ENCODE measurements at places on chromosomes 3 and 15.

GRCh38 chr3:72177075-72178050, 392.4 kb upstream of the PROK2 start:
- DNase-seq: no peak

GRCh38 chr3:46242120-46242519, at the start of gene CCR3:
CCR3 (plus strand) TSS chr3:46242460; CDS start chr3:46265159, 22,699 bp downstream.
- DNase-seq: no peak

DNA sequence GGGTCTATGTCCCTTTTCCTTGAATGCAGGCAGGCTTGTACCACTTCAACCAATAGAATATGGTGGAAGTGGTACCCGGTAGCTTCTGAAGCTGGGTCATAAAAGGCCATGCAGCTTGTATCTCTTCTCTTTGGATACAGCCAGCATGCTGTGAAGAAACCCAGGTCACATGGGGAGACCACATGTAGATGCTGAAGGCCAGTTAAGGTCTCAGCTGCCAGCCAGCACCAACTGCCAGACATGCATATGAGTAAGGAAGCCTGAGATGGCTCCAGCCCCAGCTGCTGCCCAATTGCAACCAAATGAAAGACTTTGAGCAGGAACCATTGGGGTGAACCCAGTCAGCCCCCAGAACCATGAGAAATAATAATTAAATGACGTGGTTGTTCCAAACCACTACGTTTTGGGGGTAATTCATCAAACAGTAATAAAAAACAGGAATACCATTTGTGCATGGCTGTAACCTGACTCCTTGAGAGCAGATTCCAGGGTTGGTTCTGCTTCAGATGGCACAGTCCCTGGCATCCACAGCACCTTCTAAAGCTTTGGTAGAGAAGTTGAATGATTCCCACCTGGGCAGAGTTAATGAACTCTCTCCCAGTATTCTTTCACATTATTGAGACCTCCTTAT, 3.8 kb downstream of the RBP2 start:
- no peak for DNase-seq

- no peak for DNase-seq
Measured at GRCh38 chr3:132561003-132561402, 36.1 kb upstream of the ACKR4 start.

- no peak for DNase-seq
Measured at GRCh38 chr3:126932188-126932931, 50.6 kb upstream of the PLXNA1 start.

- DNase-seq: no peak
Measured at GRCh38 chr15:67947254-67948039, 106.7 kb upstream of the PIAS1 start.

DNA sequence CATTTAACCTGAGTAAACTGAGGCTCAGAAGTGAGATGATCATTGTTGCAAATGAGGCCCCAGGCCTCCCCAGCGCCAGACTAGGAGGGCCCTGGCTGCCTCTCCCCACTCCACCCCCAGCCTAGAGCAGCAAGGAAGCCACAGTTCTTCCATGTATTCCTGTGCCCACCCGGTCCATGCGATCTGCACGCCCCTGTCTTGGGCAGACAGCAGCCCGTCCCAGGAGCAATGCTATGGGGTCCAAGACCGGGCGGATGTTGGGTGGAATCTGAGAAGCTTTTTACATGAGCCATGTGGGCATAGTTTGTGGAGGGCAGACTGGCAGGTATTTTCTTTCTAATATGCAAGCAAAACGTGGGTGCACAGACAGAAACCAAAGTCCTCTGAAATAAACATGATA, 15.1 kb downstream of the SH2D7 start:
- no peak for DNase-seq

GRCh38 chr15:80199366-80199765, 46.6 kb downstream of the FAH start:
- no peak for DNase-seq

GRCh38 chr3:72068621-72069020, 283.7 kb upstream of the PROK2 start:
- no peak for DNase-seq

DNA sequence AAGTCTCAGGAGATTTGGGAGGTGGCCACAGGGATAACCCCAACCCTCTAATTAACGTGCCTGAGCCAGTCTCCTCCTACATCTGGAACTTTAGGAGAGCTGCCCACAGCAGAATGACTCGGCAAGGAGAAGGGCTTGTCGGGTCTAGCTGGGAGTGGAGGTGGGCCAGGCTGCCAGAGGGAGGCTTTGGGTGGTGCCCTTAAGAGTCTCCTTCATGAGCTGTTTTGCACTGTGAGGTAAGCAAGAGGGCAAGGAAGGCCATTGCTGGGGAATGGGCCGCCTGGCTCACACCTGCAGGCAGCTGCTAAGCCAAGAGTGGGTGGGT, 3.6 kb upstream of the TNK2 start:
- DNase-seq: no peak

DNA sequence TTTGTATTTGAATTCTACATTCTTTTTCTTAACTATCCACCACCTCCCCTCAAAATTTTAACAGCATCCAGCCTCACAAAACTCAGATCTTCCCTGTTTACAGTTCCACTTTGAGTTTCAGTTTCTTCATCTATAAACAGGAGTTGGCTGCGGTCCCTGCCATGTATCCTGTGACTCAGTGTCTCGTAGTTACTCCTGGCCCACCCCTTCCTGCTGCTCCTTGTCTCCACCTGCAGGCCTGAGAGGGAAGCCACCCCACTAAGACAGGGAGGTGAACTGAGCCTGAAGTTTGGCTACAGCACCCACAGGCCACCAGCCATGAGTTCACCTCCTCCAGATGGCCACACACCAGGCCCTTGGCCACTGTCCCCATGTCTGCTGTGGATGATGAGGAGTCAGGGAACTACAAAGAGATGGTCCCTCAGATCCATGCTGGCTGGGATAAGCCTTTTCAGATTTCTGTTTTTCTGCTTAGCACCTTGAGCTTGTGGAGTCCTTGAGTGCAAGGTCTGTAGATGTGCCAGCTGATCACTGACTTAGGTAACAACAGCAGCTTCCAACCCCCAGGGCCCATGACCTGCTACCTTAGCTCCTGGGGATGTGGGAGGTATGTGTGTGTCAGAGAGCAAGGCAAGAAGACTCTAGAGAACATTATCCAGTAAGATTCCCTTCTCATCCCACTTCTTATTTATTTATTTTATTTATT, 37.5 kb downstream of the CD86 start:
- no peak for DNase-seq

DNA sequence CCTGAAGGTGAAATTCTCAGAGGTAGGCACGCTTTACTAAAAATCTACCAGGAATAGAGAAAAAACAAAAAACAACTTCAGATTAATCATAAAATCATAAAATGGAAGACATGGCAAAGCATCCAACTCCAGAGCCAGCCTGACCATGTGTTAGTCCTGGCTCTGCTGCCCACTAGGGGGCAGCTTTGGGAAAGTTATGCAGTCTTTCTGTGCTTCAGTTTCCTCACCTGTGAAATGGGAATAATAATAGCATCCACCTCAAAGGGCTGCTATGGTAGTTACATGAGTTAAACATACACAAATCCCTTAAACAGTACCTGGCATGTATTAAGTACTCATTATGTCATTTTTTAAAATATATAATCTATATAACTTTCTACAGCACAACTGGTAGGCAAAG, 52.3 kb downstream of the WNT5A start:
- DNase-seq: no peak

DNA sequence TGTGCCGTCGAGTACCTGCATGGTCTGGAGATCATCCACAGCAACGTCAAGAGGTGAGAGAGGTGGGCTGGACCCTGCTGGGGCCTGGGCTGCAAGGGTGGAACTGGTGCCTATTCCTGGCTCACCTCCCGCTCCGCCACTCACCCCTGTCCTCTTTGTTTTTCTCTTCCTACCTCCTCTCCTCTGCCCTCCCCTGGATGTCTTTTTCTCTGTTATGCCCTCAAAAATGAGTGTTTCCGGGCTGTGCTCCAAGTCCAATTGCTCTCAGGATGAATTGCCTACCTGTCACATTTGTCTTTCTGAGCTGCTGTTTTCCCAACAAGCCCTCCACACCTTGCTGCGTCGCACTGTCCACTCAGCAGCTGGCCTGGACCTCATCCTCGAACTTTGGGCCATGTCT, 28.5 kb upstream of the TATDN2 start:
- no peak for DNase-seq

DNA sequence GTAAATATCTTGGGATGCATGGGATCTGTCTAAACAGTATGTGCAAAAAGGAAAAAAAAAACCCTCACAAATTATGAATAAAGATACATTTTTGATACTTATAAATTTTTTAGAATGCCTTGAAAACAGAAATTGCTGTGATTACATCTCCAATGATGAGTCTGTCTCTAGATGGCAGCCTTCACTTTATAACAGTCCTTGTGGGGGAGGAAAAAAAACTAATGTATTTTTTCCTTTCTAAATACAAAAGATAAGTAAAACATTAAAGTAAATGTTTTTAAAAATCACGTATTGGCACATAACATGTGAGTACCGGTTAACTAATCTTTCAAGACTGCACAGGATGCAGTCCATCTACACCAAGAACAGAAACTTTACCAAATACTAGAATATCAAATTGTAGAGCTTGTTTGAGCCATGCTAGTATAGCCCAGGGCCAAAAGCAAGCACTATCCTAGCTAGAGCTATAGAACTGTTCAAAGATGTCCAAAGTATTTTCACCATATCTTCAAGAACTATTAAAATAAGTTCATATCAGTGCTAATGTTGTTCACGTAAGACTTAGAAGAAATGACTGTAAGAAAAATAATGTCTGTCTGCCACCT, 206.4 kb downstream of the STAG1 start:
- DNase-seq: no peak

GRCh38 chr15:52011711-52012144, 7.3 kb upstream of the MAPK6 start:
- no peak for DNase-seq

- no peak for DNase-seq
Measured at GRCh38 chr3:82088749-82089148, 327.3 kb upstream of the GBE1 start.

GRCh38 chr3:177596816-177597271, 399.6 kb upstream of the TBL1XR1 start:
- no peak for DNase-seq

GRCh38 chr15:74829991-74830390, 3.6 kb downstream of the CPLX3 start:
- no peak for DNase-seq

- DNase-seq: no peak
Measured at GRCh38 chr15:92005154-92005553, 151.6 kb downstream of the SLCO3A1 start.

DNA sequence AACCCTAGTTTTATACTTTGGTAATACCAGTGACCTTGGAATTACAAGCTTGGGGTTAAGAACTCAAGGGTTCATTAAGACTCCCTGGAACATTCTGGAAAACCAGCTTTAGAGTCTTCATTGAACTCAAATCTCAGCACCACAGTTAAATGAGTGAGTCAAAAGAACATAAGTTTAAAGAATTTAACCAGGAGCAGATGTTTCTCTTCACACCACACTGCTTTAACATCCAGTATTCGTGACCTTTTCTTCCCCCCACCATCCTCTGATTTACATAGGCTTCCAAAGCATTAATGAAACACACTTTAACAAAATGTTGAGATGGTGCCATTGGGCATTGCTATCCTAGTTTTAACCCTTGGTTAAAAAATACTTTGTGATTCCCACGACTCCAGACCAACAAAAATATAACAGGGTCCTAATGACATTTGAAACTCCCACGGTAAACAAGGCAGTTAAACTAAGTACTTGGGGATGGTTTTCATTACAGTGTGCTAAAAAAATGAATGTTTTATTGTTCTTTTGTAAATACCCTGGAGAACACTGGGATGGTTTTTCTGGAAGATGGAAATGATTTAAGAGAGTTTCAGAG, 123.9 kb downstream of the OXNAD1 start:
- DNase-seq: no peak

Measured in stimulated activated CD4-positive, alpha-beta T cell treated with anti-CD3 and anti-CD28 coated beads, Interleukin-1b, Interleukin-23, amount 100 ng/mL, for 1 hour (primary cell).